IMR-90 (cell line): ENCODE measurements at places on chromosomes 6 and 20. TPM values are rescaled to one million over a fixed set of nuclear protein-coding genes. Genes with fewer than 3 reads are reported as not detected.
A peak's percentile ranks its signal among the peaks of the same experiment; 100 is the strongest.

DNA sequence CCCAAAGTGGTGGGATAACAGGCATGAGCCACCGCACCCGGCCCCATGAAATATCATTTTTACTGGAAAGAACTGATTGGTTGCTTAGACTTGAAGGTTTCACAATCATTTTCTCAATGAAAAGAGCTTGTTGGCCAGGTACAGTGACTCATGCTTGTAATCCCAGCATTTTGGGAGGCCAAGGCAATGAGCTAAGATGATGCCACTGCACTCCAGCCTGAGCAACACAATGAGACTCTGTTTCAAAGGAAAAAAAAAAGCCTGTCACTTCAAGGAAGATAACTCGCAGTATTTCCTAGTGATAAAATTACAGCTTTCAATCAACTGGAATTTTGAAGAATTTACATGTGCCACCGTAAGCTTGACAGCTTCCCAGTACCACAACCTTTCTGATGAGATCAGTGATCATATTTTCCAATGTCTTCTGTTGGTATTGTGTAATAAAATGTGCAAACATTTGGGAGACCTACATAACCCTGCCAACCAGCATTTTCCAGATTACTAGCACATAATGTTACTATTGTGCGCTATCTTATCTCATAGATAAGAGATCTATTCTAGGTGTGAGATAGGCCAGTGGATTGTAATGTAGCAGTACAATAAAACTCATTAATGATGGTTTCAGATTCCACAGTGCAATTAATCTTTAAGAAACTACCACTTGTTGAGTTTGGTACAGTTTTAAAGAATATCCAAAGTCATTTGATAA, 7.2 kb downstream of the PNLDC1 start:
- no peak overlapping the region for H3K27ac ChIP-seq
- no peak for DNase-seq
- H3K4me1 ChIP-seq, result no peaks in the 10 kb centered on the region
- H3K4me3 ChIP-seq, result no peak overlapping the region
- H3K36me3 ChIP-seq, result no peaks in the 10 kb centered on the region

- peak; percentile 96 for DNase-seq
- H3K36me3 ChIP-seq, result peaks cover 25% of the 10 kb centered on the region
- H3K4me3 ChIP-seq, result no peak overlapping the region
- peak overlapping the region; percentile 72; the same call in 1 of the 2 replicates for H3K27ac ChIP-seq
- H3K27me3 ChIP-seq, result no peaks in the 10 kb centered on the region
These were observed 63.3 kb downstream of the SMLR1 start for GRCh38 chr6:130890521-130890971.

DNA sequence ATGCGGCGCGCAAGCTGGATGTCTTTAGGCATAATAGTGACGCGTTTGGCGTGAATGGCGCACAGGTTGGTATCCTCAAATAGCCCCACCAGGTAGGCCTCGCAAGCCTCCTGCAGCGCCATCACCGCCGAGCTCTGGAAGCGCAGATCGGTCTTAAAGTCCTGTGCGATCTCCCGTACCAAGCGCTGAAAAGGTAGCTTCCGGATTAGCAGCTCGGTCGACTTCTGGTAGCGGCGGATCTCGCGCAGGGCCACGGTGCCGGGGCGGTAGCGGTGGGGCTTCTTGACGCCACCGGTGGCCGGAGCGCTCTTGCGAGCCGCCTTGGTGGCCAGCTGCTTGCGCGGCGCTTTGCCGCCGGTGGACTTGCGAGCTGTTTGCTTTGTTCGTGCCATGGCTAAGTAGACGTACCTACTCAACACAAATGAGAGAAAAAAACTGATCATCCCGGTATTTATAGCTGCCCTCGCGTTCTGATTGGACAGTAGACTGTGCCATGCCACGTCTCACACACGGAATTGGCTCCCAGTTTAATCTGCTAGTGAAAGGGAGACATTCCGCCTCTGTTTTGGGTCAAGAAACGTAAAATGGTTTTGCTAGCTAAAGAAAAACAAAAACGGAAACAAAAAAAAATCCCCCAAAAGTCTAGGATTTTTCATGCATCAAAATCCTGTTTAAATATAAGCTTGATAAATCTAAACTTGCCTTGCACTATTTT, 40.1 kb downstream of the OR2B2 start:
- H3K27ac ChIP-seq, result peak overlapping the region; percentile 95
- H3K27me3 ChIP-seq, result no peaks in the 10 kb centered on the region
- H3K36me3 ChIP-seq, result no peaks in the 10 kb centered on the region
- peak overlapping the region; percentile 79 for H3K4me3 ChIP-seq

Gene SYCP2
- polyA plus RNA-seq, result 0.22 and 0.31 TPM in 2 replicates

Gene RBBP8NL
- not detected in 2 replicates for polyA plus RNA-seq

- H3K27me3 ChIP-seq, result no peaks in the 10 kb centered on the region
- H3K27ac ChIP-seq, result no peak overlapping the region
- no peak overlapping the region for H3K4me3 ChIP-seq
These were observed 189.7 kb downstream of the EDN1 start for GRCh38 chr6:12479881-12480280.

- H3K36me3 ChIP-seq, result peaks cover 6% of the 10 kb centered on the region
- no peaks in the 10 kb centered on the region for H3K27me3 ChIP-seq
- H3K4me3 ChIP-seq, result no peak overlapping the region
- H3K4me1 ChIP-seq, result peaks cover 2% of the 10 kb centered on the region; the same call in 1 of the 2 replicates
These were observed 91.2 kb upstream of the TMEM181 start for GRCh38 chr6:158468666-158469065.

- no peaks in the 10 kb centered on the region for H3K4me1 ChIP-seq
- H3K36me3 ChIP-seq, result no peaks in the 10 kb centered on the region
- no peaks in the 10 kb centered on the region for H3K27me3 ChIP-seq
- H3K27ac ChIP-seq, result no peak overlapping the region
These were observed 157.5 kb downstream of the BMP7 start for GRCh38 chr20:57108742-57109570.

DNA sequence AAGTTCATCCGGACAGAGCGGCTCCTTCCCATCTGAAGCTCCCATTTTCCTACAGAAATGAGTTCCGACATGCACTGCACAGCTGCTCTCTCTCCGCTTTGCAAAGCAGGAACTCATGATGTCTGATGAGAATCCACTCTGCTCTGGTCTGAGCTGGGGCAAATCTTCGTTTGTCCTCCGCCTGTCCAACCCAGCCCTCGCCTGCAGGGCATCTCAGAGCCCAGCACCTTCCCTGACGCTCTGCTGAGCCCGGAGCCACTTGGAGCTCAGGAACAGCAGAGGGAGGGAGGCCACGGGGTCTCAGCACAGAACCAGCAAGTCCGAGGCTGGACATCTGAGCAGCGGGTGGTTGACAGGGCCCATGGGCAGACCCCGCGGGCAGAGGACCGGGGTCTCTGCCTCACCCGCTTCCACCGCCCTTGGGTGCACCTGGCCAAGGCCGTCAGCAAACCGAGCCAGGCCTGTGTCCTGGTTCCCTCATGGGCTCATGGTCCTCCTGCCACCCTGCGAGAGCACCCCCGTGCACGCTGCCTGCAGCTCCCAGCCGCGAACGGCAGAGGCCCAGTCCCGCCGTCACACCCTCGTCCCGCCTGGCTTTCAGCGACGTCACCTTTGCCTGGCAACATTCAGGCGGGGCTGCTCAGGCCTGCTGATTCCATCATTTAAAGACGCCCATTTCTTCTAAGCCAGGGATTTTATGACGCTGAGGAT, 78.5 kb upstream of the BHLHE23 start:
- H3K27me3 ChIP-seq, result peaks cover 31% of the 10 kb centered on the region
- H3K4me3 ChIP-seq, result no peak overlapping the region
- no peak overlapping the region for H3K27ac ChIP-seq
- DNase-seq, result no peak
- no peaks in the 10 kb centered on the region for H3K4me1 ChIP-seq

- no peaks in the 10 kb centered on the region for H3K27me3 ChIP-seq
- DNase-seq, result peak; percentile 59
- H3K4me3 ChIP-seq, result no peak overlapping the region
- H3K27ac ChIP-seq, result no peak overlapping the region
These were observed 120.2 kb downstream of the MBOAT1 start for GRCh38 chr6:20092071-20092566.

- no peaks in the 10 kb centered on the region for H3K27me3 ChIP-seq
- no peak overlapping the region for H3K27ac ChIP-seq
- peak; percentile 90 for DNase-seq
- no peaks in the 10 kb centered on the region; the same call in 1 of the 2 replicates for H3K36me3 ChIP-seq
- no peak overlapping the region for H3K4me3 ChIP-seq
These were observed 9.6 kb upstream of the SAPCD1 start for GRCh38 chr6:31752739-31753319.

GRCh38 chr6:163525926-163526325, 111.4 kb downstream of the QKI start:
- DNase-seq, result peak; percentile 46
- no peaks in the 10 kb centered on the region for H3K27me3 ChIP-seq
- H3K27ac ChIP-seq, result no peak overlapping the region

- H3K27ac ChIP-seq, result no peak overlapping the region
- no peaks in the 10 kb centered on the region for H3K36me3 ChIP-seq
- DNase-seq, result peak; percentile 17
- H3K4me3 ChIP-seq, result no peak overlapping the region
- peaks cover 16% of the 10 kb centered on the region for H3K27me3 ChIP-seq
These were observed 24.7 kb downstream of the C20orf203 start for GRCh38 chr20:32648761-32649650.

- no peaks in the 10 kb centered on the region for H3K27me3 ChIP-seq
- H3K4me3 ChIP-seq, result no peak overlapping the region
- H3K27ac ChIP-seq, result no peak overlapping the region
- peaks cover 21% of the 10 kb centered on the region for H3K4me1 ChIP-seq
- DNase-seq, result peak; percentile 26
- no peaks in the 10 kb centered on the region for H3K36me3 ChIP-seq
These were observed 104.8 kb downstream of the ARID1B start for GRCh38 chr6:156881687-156882629.

Gene STMND1
- polyA plus RNA-seq, result not detected in 2 replicates

DNA sequence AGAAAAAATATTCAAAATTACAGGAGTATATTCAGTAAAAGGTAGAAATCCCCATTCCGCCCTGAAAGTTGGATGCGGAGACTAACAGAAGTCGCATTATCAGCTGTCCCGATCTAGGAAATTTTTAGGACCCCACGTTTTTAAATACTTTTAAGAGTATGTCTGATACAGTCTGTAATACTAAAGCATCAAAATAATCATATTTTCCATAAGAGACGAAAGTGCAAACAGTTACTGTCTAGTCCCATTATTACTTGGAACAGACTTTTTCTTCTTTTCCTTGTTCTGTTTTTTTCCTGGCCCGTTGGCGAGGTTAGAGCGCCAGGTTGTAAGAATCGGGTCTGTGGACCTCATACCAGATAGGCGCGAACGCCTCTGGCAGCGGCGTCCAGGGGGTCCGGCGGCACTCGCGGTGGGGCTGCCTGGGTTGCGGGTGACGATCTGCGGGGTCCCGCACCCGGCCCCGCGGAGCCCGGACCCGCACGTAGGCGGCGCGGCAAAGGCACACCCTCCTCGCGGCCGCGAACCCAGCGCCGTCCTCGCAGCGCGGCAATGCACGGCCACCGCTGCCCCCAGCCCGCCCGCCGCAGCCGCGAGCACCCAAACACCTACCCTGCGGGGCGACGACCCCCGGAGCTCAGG, 460 bp downstream of the PLAGL1 start:
- H3K27me3 ChIP-seq, result no peaks in the 10 kb centered on the region
- peak overlapping the region; percentile 69 for H3K4me3 ChIP-seq

- DNase-seq, result peak; percentile 34
- H3K36me3 ChIP-seq, result no peaks in the 10 kb centered on the region
- no peaks in the 10 kb centered on the region for H3K4me1 ChIP-seq
- peak overlapping the region; percentile 4; the same call in 1 of the 2 replicates for H3K4me3 ChIP-seq
- H3K27me3 ChIP-seq, result no peaks in the 10 kb centered on the region
These were observed 5.9 kb upstream of the NOX3 start for GRCh38 chr6:155461556-155461955.

DNA sequence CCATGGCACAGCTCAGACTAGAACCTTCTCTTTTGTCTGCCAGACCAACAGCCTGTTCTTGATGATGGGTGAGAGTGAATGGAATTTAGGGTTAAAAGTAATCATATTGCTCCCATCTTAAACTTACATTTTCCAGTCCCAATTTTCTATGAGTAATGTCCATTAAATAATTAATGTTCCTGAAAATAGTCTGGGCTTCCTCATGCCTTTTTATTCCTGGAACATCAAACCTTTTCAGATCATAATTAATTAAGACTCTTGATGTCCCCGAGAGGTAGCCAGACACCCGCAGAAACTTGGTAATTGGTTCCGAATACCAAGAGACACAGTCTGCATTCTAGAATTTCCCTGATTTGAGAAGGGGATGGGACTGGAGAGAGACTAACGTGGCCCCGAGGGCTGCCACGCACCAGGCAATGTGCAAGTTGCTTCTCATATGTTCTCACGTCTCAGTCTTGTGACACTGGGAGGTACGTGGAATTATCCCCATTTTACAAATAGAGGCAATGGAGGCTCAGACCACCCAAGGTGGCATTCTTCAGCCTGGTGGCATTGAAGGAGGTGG, 78.6 kb upstream of the TOX2 start:
- no peak for DNase-seq
- H3K4me3 ChIP-seq, result no peak overlapping the region
- H3K27ac ChIP-seq, result no peak overlapping the region
- H3K4me1 ChIP-seq, result no peaks in the 10 kb centered on the region
- no peaks in the 10 kb centered on the region for H3K36me3 ChIP-seq

DNA sequence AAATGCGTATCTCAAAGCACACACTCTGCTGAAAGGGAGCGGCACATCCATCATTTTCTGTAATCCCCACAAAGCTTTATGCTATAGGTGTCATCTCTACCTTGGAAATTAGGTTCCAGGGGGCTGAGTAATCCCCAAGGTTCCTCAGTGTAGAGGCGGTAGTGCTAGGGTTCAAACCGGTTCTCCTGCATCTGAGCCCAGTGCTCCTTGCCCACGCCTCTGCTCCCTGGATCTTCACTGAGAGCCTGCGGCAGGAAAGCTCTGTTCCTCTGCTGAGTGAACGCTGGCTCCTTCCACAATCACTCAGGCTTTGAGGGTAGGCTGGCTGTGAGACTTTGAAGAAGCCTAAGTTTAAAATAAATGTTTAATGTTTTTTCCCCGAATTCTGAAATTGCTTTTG, 24.9 kb downstream of the SLC22A23 start:
- H3K36me3 ChIP-seq, result no peaks in the 10 kb centered on the region
- H3K4me3 ChIP-seq, result no peak overlapping the region
- H3K27ac ChIP-seq, result no peak overlapping the region
- H3K4me1 ChIP-seq, result no peaks in the 10 kb centered on the region
- peaks cover 47% of the 10 kb centered on the region for H3K27me3 ChIP-seq
- DNase-seq, result no peak

- no peak for DNase-seq
- H3K27me3 ChIP-seq, result no peaks in the 10 kb centered on the region
- peaks cover 8% of the 10 kb centered on the region for H3K4me1 ChIP-seq
- no peak overlapping the region for H3K27ac ChIP-seq
- no peak overlapping the region for H3K4me3 ChIP-seq
- peaks cover 4% of the 10 kb centered on the region; the same call in 1 of the 2 replicates for H3K36me3 ChIP-seq
These were observed 29.9 kb downstream of the SDCBP2 start for GRCh38 chr20:1298888-1299511.
